ENCODE measurements at places on chromosomes 2 and 18.

DNA sequence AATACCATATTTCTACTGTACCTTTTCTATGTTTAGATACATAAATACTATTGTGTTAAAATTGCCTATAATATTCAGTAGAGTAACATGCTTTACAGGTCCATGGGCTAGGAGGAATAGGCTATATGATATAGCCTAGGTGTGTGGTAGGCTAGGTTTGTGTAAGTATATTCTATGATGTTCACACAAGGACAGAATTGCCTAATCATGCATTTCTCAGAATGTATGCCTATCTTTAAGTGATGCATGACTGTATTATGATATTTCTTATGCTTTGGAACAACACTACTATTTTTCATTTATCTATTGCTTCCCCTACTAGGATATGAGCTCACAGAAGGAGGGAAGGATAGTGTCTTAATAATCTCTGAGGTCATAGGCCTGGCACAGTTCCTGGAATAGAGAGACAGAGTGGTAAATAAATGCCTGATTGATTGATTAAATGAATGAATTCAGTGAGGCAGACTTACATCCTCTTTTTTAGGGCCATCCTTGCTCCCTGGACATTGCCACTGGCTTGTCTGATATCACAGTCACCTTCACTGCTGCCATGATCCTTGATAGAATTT, 121.0 kb downstream of the MYO3B start:
- DNase-seq: no peak

- DNase-seq: no peak
Measured at GRCh38 chr2:209988010-209988409, 14.4 kb upstream of the RPE start.

DNA sequence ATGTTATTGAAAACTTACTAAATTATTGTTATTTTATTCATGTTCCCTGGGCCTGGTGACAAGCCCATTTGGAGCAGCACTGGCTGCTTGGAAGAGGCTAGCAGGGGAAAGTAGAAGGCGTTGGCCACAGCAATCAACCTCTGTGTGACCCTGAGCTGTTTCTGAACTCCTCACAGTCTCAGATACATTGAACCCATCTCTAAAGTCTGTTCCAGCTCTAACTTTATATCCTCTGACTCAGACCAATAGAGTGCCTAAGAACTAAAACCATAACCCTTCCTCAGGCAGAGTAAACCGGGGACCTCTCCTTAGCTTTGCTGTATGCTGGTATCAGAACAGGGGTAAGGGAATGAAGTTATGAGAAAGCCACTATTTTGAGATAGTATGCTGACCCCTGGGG, 96.4 kb upstream of the NOL4 start:
- no peak for DNase-seq

DNA sequence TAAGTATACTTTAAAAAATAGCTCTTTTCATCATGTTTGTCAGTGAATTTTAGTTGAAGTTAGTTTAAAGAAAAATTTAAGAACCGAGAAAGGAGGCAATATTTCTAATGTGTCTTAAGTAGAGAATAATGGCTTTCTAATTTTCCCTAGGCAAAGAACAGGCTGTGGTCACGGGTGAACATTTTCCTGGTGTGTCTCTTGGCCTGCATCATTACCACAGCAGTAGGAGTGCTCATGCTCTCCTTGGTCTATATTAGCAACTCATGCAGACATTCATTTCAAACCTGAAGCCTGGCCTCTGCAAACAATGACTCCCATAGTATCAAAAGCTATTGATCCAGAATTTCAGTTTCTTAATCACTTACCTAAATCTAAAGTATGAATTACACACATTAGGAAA, 57.4 kb downstream of the C18orf54 start:
- no peak for DNase-seq

GRCh38 chr18:35024965-35025364, 16.2 kb upstream of the MAPRE2 start:
- no peak for DNase-seq

- no peak for DNase-seq
Measured at GRCh38 chr2:77567723-77568122, 45.5 kb upstream of the LRRTM4 start.

DNA sequence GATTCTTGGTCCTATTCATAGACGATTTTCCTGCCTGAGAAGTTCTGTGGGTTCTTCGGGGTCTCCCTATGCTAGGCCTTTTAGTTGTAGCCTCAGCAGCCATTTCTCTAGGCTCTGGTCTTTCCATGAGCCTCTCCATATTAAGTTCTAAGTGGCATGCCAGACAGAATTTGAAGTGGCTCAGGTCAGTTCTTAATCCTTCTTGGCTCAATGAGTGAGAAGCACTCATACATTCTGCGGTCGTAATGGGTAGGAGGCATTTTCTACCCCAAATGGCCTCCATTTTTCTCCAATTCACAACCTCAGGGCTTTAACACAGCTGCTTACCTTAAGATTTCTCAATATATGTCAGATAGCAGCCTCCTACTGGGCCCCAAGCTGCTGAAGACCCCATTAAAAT, 405.3 kb upstream of the GALNT5 start:
- no peak for DNase-seq

GRCh38 chr18:59041819-59042815, 97.6 kb upstream of the SEC11C start:
- no peak for DNase-seq

DNA sequence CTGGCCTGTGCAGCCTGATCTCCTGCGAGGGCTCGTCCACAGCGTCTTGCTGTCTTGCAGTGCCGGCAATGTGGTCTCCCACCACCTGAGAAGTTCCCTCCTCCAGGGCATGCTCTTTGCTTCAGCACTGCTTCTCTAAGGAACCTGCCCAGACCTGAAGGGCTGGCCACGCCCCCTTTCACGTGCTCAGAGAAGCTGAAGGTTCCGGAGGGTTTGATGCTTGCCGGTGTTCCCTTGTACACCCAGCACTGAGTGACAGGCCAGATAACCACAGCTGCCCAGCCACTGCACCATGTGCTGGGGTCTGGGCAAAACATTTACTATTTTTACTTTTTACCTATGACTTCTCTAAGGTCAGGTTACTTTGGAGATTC, 1.7 kb upstream of the POLR2D start:
- DNase-seq: no peak

DNA sequence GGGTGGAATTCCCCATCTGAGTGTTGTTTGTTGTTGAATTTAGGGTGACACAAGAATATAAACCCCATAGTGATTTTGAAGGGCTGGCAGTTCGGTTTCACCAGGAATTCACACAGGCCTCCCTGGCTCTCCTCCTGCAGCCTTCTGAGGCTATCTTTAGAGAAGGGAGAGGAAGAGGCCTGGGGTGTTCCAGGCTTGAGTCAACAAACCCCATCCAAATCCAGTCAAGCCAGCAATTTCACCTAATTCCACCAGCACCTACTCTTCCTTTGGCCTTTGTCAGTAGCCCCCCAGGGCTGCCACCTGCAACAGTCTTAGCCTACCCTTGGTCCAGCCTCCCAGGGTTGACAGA, 32.0 kb downstream of the MARCHF4 start:
- DNase-seq: no peak

GRCh38 chr18:60732143-60732542, 359.6 kb upstream of the MC4R start:
- no peak for DNase-seq
